Activated CD4-positive, alpha-beta T cell treated with anti-CD3 and anti-CD28 coated beads, Interleukin-2, Interleukin-4, amounts not matched to agents 100 ng/mL and 50 ng/mL, durations not matched to agents 16 hours and 8 hours (primary cell): ENCODE measurements at places on chromosomes 2 and 18.

DNA sequence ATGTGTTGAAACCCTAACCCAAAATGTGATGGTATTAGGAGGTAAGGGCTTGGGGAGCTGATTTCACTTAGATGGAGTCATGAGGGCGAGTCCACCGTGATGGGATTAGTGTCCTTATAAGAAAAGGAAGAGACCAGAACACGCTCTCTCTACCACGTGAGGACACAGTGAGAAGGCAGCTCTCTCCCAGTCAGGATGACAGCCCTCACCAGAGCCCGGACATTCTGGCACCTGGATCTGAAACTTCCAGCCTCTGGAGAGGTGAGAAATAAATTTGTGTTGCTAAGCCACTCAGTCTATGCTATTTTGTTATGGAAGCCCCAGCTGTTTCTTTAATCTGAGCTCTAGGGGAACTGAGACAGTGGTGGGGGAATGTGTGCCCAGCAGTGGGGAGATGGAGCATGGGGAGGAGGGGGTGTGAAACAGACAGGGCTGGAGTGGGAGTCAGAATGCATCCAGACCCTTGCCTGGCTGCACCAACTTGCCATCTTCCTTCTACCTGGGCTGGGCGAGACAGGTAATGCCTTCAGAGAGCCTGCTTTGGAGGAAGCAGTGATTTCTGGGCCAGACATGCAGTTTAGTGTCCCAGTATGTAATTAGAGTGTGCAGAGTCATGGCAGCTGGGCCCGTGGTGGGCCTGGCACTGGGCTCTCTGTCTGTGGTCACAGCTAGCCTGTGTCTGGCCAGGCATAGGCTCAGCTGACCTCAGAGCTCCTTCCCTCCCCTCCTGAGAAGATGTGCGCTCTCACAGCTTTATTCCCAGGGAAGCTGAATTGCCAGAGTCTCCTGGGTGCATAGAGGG is 38.1 kb downstream of the RHOB start:
- DNase-seq: no peak

DNA sequence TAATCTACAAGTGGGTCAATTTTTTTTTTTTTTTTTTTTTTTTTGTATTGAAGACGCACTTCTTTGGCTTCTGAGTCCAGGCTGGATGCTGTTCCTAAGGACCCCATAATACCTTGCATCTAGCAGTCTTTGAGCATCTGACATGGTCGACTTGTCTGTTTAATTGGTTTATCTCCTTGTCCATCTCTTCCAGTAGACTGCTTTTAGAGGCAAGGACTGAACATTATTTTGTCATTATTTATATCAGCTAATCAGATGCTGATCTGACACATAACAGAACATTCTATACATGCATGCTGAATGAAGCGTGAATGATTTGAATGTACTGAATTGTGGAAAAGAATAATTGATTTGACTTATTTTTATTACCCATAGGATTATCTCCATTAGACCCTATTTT is 118.7 kb downstream of the CDH7 start:
- DNase-seq: no peak

DNA sequence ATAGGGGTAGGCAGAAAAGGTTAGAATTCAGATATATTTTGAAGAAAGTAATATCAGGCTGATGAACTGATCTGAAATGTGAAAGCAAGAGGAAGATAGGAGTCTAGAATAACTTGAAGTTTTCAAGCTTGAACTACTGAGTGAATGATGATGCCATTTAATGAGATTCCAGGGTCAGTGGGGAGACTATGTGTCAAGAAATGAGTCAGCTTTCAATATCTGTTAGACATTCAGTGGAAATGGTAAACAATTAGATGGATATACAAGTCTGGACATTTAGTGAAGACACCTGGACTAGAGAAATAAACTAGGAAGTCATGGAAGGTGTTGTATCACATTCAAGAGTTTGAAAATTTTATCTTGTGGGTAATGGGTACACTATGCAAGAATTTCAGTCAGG is 326.9 kb downstream of the FSIP2 start:
- DNase-seq: no peak

- DNase-seq: no peak
Observed at GRCh38 chr2:54409752-54410151, 46.4 kb upstream of the SPTBN1 start.

- DNase-seq: no peak
Observed at GRCh38 chr2:123916531-123916930, 108.6 kb upstream of the CNTNAP5 start.

- no peak for DNase-seq
Observed at GRCh38 chr2:1366546-1367134, 46.6 kb upstream of the TPO start.

GRCh38 chr2:71880846-71881610 is 266.6 kb downstream of the CYP26B1 start:
- no peak for DNase-seq

- DNase-seq: no peak
Observed at GRCh38 chr18:48018851-48019250, 88.4 kb upstream of the SMAD2 start.

DNA sequence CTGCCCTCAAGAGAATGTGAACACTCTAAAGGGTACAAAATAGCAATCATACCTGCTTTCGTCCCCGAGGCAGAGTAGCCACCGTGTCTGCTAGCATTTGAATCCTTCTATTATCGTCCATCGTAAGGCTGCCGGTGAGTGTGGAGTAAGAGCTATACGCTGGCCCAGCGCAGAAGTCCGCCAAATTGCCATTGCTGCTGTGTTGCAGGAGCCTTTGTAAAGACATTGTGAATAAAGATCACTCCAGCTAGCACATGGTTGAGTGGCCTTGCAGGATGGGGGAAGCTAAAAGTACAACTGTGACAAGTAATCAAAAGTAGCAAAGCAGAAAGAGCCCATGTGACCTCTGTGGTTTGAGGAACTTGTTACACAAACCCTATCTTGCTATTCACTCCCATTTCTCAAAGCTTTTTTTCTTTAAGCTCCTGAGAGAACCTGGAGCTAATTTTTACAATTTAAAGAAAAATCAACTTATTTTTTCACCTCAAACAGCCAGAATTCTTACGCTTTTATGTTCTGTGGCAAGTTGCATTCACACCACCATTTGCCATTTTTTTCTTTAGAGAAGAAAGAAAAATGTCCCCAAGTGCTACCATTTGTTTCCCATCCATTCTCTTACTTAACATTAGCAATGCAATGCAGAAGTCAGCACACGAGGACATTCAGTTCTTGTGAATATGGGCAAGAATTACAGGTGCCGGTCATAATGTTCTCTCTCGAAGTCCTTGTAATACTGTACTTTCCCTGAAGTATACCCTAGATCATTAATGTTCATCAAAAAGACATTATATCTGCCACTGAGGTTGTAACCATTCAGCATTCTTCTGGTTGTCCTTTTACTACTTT is at the start of gene CYTIP:
CYTIP (minus strand) TSS at position 295 of the 846 bp plus-strand sequence; CDS start at position 226, 69 bp downstream.
- peak; percentile 92 for DNase-seq
